ENCODE measurements at places on chromosomes 12 and 14.

- no peak for DNase-seq
Observed at GRCh38 chr12:69355363-69356028, 4.0 kb upstream of the YEATS4 start.

- no peak for DNase-seq
Observed at GRCh38 chr14:33762161-33762851, 188.6 kb downstream of the EGLN3 start.

- peak; percentile 39 for DNase-seq
Observed at GRCh38 chr14:33307691-33308251, 369.1 kb downstream of the NPAS3 start.

DNA sequence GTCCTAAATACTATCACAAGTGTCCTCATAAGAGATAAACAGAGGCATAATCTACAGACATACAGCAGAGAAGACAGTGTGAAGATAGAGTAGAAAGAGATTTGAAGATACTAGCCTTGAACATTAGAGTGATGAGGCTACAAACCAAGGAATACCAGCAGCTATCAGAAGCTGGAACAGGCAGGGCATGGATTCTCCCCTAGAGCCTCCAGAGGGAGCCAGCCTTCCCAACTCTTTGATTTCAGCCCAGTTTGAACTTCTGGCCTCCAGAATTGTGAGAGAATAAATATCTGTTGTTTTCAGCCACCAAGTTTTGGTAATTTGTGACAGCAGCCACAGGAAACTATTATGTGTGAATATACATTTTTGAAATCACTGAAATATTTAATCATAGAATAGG, 47.2 kb downstream of the CCDC91 start:
- no peak for DNase-seq

DNA sequence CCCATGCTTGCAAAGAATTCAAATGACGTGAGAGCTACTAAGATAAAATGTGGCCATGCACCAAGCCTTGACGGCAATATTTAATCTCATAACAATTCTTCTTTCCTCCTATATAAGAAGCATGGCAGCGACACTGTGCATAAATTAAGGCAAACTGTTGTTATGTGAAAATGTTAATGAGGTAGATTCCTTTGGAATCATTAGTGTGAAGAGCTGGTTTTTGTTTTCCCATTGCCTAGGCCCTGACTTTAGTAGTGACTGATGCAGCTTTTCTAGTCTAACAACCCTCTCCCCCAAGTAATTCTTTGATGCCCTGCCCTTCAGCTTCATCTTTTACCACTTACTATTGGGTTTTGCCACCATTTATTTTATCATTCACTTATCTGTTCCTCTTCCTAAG, 10.6 kb upstream of the PSEN1 start:
- no peak for DNase-seq

DNA sequence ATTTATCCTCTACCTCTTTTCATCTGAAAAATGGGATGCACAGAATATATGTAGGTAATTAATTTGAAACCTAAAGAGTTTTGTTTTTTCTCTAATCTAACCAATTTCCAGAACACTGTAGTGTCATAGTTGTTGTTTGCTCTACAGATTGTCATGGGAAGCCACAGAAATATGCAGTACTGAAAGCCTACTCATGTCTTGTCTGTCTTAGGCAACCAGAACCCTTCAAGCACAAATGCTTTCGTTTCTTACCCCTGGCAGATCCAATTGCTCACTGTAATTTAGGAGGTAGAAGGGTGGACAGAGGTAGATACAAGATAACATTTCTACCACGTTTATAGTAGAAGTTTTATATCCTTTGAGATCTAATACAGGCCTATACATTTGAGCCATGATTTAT, 330.2 kb upstream of the NOVA1 start:
- DNase-seq, result no peak

- DNase-seq, result no peak
Observed at GRCh38 chr14:92501891-92502351, 11.7 kb upstream of the RIN3 start.

DNA sequence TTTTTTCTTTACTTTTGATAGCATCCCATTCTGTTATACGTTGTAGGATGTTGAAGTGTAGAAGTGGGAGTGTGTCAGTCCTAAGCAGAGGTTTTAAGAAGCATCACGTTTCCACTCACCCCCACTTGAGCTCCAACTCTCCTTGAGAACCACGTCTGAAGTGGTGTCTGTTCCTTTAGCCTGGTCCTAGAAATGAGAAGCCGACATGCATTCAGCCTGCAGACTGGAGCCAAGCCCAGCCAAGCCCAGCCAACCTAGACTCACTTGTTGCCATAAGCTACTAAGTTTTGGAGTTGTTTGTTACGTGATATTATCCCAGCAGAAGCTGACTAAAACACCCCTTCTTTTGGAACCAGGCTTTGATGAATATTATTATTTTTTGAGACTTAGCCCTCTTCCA, 4.4 kb upstream of the ELK3 start:
- no peak for DNase-seq

DNA sequence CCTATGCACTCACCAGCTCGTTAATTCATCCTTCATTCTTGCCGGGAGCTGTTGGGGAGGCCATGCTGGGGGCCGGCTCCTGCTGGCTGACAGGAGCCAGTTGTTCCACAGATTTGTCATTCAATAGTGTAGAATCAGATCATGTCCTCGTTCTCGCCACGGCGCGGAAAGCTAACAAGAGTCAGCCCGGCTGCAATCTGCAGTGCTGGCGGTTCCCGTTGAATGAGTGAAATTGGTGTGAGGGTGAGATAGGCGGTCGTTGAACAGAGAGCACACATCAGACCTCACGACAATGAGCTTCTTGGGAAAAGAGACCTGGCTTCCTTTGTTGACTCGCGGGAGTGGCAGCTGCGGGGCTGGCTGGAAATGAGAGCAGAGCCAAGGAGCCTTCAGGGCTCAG, 57.5 kb downstream of the KIF26A start:
- no peak for DNase-seq

- no peak for DNase-seq
Observed at GRCh38 chr12:24697295-24697694, 251.6 kb downstream of the BCAT1 start.
